RWPE1 (cell line): ENCODE measurements at places on chromosomes 7 and 10.

DNA sequence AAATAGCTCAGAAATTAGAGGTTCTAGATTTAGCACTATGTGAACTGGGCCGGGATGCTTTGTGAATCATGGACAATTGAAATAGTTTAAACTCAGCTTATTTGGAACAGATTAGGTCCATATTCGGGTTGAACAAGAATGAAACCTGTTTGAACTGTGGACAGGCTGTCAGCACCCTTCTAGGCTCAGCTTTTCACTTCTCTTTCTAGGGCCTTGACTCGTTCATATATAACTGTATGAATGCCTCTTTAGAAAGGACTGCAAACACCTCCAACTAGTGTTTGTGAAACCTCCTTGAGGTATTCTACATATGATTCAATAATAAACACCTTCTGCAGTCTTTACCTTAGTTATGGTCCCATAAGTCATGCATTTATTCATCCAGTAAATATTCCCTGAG is 115.6 kb downstream of the REEP3 start:
- no peak for DNase-seq

DNA sequence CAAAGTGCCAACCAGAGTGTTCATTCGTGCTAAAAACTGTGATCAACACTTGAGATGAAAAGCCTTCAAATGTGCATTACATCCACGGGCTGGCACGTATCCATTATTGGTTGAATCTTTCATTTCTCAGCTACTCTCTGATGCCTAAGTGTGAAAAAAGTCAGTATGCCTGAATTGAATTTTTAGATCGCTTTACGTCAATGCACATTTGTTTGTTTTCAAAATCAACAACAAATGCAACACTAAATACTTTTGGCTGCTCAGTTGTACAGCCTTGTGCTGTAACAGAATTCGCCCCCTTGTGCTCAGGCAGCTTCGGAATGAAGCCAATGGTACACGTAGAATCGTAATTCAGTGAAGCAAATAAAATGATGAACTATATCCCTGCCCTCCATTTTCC is 446.5 kb upstream of the NRP1 start:
- DNase-seq: no peak

DNA sequence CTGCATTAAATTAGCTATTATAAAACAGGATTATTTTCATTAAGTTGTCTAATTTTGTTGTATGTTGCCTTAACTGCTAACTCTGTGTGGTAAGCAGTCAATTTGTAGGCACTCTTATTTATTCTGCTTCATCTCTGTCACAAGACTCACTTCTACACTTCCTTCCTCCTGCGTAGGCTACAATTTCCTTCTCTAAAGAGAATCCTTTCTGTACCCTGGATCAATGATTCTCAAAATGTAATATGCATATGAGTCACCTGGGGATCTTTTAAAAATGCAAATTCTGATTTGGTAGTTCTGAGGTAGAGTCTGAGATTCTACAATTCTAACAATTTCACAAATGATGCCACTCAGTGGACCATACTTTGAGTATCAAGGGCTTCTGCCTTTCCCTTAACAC is 4.4 kb upstream of the UBE2D1 start:
- DNase-seq: no peak

DNA sequence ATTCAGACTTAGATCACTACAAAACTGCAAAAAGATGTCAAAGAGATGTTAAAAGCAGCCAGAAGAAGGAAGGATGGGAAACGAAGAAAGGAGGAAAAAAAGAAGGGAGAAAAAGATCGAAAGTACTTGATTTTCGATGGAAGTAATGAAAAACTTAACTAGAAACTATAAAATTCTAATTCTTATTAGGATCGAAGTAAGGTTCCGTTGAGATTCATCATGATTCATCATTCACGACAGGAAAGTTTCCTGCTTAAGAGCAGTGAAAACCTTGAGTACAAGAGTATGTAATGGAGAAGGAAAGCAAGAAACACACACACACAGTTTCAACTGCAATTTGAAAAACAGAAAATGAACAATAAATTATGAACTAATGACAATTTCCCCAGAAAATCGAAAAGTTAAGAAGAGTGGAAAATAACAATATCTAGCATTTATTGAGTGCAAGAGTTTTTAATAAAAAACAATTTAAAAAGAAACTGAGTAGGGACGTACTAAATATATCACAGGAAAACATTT is 1.1 kb upstream of the ING3 start:
- DNase-seq: no peak
